Tibial nerve (tissue), 4 donors: ENCODE measurements at places on chromosomes 13 and 19. TPM values are rescaled to one million over a fixed set of nuclear protein-coding genes. Genes with fewer than 3 reads are reported as not detected.

APOC4 gene
- total RNA-seq = not detected

ZNF208 gene
- 3.7 TPM for total RNA-seq

GRCh38 chr13:50708461-50708860 lies 135.0 kb downstream of the DLEU7 start:
- DNase-seq = no peak

DAND5 gene
- not detected for total RNA-seq

CEACAM6 gene
- not detected for total RNA-seq

GRCh38 chr13:72774019-72774418 lies 7.7 kb downstream of the DIS3 start:
- DNase-seq = no peak

GRCh38 chr13:34352958-34353357 lies 535.0 kb downstream of the RFC3 start:
- DNase-seq = no peak

- no peak for DNase-seq
Measured at GRCh38 chr19:4991538-4991937, 22.6 kb downstream of the KDM4B start.

LIN7B gene
- total RNA-seq = 15.7 TPM

DNA sequence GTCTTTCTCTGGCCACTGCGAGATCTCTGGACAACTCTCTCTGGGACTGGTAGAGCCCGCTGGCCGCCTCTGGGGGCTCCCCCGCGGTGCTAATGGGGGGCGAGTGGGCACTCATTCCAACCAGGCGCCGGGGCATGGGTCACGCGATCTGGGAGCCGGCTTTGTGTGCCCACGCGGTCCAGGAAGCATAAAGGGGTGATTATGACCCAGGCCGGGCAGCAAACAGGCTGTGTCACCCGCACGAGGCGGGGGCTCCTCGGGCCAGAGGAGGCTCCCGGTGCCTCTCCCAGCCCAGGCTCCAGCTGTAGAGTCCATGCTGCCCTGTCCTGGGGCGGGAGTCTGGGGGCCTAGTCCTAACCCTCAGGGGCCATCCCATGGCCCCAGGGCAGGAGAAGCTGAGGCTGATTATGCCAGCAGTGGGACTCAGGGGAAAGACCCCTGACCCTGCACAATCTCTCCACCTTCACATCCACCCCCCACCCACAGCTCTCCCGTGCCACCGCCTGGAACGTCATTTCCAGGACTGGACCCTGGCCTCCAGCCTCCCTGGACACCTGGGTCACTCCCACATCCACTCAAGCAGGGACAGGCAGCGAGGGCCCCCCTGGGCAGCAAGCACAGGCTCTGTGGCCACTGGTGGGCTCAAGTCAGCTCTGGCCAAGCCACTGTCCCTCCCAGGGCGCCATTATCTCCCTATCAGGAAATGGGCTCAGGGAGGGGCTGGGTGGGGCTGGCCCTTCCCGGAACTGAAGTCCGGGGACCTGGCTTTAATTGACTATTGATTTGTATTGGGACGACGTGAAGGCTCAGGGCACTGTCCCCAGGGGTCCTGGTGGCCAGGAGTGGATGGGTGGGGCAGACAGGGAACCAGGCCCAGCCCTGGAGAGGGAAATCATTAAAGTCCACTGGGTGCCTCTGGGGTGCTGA lies 50.0 kb downstream of the PTPRS start:
- DNase-seq = no peak

DNA sequence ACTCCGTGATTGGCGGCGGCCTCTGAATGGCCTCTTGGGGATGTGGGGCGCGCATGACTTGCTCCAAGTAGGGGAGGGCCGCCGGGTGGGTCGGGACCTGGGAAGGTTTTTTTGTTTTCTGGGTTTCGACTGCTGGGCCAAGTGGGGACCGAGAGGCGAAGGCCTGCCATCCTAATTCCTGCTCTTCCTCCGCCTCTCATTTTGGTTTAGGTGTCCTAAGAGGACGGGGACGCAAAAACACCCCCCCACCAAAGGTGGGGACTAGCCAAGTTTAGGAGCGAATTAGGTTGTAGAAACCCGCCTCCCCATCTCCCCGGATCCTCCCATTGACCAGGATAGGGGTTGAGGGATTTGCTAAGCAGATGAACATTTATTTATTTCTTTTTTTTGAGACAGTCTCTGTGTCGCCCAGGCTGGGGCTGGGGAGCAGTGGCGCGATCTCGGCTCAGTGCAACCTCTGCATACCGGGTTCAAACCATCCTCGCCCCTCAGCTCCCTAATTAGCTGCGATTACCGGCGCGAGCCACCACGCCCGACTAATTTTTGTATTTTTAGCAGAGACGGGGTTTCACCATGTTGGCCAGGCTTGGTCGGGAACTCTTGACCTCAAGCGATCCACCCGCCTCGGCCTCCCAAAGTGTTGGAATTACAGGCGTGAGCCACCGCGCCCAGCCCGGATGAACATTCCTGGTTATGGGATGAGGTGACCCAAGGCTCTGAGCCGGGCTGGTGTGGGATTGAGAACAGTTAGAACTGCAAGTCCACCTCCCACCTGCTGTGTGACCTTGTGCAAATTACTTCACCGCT lies 838 bp downstream of the PPP2R1A start:
- no peak for DNase-seq

UPK1A gene
- not detected for total RNA-seq

- no peak for DNase-seq
Measured at GRCh38 chr13:70723732-70724131, 615.5 kb upstream of the KLHL1 start.

DNA sequence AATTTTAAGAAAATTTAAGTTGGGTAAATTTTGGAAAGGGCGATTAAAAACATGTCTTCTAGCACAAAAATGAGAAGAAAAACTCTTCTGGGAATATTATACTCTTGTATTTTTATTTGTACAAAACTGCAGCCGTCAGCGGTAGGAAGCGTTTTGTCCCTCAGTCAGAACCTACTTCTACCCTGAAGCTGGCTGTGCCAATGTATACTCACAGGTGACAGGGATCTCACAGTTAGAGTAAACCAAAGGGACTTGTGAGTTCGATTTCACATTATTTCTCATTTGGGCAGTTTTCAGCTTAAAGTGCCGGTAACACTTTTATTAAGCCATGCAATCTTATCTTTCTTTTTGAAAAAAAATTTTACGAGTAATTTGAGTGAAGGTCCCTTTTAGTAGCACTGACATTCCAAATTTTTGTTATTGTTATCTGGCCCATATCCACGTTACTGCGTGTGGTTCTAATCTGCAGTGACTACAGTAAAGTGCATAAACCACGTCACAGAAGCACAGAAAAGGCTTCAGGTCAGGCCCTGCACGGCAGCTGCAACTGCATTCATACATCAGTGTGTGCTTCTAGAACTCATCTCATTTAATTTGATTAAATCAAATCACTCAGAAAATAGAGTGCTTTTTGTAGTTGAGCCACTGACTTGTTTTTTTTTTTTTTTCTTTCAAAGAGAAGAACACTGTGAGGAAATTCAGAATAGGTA lies 387.3 kb downstream of the LIG4 start:
- DNase-seq = no peak

- no peak for DNase-seq
Measured at GRCh38 chr19:35236638-35237400, 8.3 kb upstream of the FAM187B start.

P2RY11 gene
- 2.1 TPM for total RNA-seq

NOP53 gene
- total RNA-seq = 320 TPM

EID2B gene
- total RNA-seq = 3.0 TPM

CASP14 gene
- total RNA-seq = not detected

SLC7A10 gene
- 4.3 TPM for total RNA-seq

URAD gene
- total RNA-seq = not detected

DNA sequence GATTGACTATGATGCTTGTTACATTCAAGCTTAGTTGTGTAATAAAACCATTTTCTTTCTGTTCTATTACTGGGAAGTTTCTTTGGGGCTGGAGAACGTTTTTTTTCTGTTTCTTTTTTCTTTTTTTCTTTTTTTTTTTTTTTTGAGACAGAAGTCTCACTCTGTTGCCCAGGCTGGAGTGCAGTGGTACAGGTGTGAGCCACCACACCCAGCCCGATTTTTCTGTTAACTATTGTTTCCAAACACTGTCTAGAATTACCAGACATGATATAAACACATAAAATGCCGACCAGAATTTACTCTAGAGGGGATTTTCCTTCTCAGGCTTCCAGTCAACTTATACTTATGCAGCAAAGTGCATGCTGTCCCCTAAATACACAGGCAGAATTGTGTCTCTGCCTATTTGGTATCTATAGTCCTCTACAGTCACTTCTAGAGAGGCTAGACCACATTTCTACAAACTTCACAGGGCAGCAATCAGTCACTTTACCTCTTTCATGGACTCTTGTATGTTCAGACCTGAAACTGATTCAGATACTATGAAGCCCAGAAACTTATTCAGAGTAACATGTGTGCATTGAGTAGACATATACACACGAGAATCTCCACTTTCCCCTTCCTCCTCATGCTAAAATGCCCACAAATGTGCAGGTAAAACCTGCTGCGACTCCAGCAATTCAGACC lies 121.2 kb downstream of the ZNF737 start:
- DNase-seq = no peak

DNA sequence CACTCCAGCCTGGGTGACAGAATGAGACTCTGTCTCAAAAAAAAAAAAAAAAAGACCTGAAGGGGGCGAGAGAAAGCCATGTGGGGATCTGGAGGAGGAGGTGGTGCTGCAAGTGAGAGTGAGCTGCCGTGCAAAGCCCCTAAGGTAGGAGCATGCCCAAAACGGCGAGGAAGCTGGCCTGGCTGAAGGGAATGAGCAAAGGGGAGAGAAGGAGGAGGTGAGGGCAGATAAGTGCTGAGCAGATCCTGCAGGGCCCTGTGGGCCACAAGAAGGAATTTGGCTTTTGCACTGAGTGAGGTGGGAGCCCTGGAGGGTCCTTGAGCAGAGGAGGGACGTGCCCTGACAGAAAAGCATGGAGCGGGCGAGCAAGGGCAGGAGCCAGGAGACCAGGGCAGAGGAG lies 19.4 kb upstream of the ADGRE5 start:
- no peak for DNase-seq

CYP2A7 gene
- not detected for total RNA-seq

DPF1 gene
- not detected for total RNA-seq

FBL gene
- 170 TPM for total RNA-seq

CYP4F11 gene
- 3.3 TPM for total RNA-seq

- DNase-seq = no peak
Measured at GRCh38 chr13:93290503-93290902, 63.9 kb downstream of the GPC6 start.

DNA sequence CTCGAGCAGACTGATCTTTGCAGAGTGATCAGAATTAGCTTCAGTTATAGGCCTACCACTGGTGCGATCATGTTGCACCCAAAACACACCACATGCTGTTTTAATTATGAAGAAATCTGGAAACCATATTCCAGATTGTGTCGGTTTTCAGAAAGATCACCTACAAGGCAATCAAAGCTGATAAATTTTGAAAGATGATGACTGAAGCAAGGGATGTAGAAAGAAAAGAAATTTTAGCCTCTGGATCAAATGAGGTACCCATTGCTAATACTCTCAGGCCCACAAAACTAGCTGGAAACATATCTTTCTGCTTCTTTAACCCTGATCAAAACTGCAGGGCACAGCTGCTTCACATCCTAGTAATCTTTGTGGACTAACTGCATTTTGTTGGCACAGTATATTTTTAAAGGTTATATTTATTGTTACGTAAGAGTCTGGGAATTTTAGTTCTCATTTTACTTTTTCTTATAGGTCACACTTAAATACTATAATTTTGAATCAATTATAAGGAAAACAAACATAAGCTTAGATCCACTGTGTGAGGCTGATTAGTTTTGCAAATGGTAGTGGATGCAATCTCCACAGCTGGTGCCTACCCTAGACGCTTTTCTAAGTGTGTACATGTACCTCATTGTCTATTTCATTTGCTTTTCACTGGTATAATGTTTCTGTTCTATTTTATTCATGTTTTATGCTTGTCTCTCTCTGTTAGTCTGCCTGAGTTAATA lies 150.9 kb downstream of the RGCC start:
- DNase-seq = no peak

- DNase-seq = no peak
Measured at GRCh38 chr13:21013682-21014038, 47.7 kb downstream of the LATS2 start.

GRCh38 chr13:45838171-45838745 lies 13.3 kb downstream of the SIAH3 start:
- no peak for DNase-seq

CEACAM3 gene
- total RNA-seq = not detected

DNA sequence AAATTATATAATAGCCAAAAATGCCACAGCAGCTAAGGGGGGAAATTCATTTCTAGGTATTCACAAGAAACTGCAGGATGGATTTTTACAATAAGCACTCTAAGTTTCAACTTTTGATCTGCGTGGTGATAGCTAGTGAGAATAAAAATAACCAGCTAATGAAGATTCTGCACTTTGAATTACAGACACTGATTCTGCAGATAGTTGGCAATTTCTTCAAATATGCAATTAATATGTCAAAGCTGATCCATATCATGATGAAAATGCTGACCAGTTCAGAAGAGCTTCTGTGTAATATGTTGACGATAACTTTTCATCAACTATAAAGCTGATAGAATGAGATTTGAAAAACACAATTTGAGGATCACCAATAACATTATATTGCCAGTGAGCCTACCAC lies 1272.9 kb downstream of the EFNB2 start:
- DNase-seq = no peak

DNA sequence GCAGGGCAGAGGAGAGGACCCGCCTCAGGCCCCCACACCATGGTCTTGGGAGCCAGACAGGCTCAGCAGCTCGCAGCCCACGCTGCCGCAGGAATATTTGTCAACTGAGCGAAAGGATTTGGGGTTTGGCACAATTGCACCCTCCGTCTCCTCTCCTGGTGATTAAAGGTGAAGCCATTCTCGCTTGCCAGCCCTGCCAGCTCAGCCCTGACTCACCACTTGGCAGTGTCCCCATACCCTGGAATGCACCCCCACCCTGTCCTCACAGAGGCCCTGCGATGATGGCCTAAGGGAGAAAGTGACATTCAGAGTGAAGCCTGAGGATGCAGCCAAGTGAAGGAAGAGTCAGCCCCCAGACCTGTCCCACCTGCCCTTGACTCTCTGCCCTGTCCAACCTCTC lies 18.8 kb downstream of the CYTH2 start:
- no peak for DNase-seq

GRCh38 chr19:6587093-6587820 lies 3.7 kb downstream of the CD70 start:
- DNase-seq = no peak

DNA sequence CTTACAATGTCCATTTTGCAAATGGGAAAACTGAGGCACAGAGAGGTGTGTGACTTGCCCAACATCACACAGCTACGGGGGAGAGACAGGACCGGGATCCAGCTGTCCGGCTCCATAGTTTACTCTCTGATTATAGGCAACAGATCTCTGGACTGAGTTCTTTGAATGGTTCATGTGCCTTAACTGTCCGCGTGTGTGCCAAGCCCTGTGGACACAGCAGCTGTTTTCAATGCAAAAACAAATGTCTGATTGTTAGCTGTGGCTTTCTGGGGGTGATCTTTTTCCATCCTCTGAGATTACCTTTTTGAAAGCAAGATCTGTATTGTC lies 94.1 kb downstream of the KL start:
- no peak for DNase-seq

DNA sequence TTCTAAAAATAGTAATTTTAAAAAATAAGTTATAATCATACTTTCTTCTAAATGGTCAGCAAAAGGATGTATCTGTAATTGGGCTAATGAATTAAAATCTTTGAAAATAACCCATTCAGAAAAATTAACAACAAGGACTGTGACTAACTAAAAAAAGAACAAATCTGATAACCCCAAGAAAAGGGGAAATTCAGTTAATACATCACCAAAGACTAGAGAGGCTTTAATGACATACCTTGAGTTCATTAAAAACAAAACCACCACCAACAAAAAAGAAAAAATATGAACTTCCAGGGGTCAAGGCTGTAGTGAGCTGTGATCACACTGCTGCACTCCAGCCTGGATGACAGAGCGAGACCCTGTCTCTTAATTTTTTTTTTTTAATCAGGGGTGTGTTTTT lies 121.8 kb downstream of the TBC1D4 start:
- DNase-seq = no peak
